ENCODE measurements at places on chromosomes 12 and 14.
A peak's percentile ranks its signal among the peaks of the same experiment; 100 is the strongest.

- no peak for DNase-seq
Observed at GRCh38 chr14:53285821-53286220, 132.7 kb upstream of the DDHD1 start.

DNA sequence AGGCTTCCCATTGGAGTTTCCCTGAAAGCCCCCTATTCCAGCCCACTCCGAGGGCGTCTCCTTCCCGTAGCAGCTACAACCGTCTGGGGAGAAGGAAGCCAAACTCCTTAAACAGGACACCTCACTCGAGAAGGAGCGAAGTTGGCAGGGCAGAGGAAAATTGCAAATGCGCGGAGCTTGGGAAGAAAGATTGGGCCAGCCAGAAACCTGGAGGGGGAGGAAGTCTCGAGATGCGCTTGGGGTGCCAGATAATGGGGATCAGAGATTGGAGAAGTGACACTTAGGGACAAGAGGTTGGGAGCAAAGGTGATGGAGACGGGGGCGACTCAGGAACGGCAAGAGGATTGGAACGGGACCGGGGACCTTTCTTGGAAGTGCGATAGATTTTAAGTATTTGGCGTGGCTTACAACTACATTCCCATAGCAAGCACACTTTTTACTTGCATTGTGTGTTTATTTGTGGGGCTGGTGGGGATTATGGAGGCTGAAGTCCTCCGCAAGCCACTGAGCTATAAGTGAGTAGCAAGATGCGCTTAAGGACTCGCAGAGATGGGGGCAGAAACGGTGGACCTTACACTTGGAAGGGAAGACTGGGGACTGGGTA lies 926 bp downstream of the HRK start:
- DNase-seq: no peak

GRCh38 chr12:50620109-50620977 lies 115.6 kb downstream of the DIP2B start:
- DNase-seq: no peak

DNA sequence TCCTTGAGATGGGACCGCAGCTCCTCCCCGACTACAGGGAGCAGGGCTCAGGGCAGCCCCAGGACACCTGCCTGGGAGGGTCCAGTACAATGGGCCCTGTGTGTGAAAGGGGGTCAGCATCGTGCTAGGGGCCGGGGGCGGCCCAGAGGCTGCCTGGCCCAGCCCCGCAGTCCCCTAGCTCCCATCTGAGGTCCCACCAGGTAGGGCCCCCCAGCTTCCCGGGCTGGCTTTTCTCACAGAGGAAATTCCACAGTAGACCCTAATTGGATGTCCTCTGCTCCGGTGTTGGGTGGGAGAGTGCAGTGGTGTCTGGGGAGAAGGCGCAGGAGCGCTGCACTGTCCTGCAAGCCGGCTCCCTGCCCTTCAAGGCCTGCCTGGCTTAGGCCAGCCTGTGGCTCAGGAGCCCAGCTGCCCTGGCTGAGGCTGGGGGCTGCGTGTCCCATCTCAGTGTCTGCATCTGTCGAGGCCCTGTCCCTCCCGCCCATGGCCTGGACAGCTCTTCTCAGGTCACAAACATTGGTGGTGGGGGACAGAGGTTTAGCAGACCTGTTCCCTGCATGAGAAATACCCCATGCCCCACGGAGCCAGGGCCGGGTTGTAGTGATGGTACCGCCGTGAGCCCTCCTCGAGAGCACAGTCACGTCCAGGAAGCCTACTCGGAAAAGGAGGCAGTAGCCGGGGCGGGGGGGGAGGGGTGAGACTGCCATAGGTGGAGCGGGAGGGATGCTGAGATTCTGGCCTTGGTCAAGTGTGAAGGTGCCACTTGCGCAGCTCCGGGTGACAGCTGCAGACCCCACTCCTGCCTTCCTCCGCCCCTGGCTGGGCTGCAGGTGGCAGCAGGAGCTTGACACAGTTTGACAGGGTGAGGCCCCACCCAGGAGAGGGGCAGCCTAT lies 11.6 kb downstream of the HIP1R start:
- DNase-seq: no peak

- DNase-seq: no peak
Observed at GRCh38 chr12:27176765-27177164, 67.3 kb upstream of the STK38L start.

DNA sequence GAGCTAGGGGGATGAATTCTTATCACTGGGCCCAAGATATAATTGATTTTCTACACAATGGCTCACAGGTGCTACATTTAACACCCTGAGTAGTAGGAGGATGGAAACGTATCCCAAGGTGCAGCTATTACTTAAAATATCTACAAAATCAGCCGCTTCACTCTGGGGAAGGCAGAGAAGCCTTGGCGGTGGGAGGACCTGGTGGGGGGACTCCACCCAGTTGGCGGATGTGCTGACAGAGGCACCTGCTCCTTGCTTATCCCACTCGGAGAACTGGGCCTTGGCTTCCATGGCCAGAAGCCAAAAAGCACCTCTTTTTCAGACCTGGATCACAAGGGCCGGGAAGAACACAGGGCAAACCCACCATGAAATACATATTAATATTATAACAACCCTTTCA lies 106.3 kb downstream of the OTX2 start:
- no peak for DNase-seq

- no peak for DNase-seq
Observed at GRCh38 chr14:90087433-90087832, 25.6 kb downstream of the KCNK13 start.

DNA sequence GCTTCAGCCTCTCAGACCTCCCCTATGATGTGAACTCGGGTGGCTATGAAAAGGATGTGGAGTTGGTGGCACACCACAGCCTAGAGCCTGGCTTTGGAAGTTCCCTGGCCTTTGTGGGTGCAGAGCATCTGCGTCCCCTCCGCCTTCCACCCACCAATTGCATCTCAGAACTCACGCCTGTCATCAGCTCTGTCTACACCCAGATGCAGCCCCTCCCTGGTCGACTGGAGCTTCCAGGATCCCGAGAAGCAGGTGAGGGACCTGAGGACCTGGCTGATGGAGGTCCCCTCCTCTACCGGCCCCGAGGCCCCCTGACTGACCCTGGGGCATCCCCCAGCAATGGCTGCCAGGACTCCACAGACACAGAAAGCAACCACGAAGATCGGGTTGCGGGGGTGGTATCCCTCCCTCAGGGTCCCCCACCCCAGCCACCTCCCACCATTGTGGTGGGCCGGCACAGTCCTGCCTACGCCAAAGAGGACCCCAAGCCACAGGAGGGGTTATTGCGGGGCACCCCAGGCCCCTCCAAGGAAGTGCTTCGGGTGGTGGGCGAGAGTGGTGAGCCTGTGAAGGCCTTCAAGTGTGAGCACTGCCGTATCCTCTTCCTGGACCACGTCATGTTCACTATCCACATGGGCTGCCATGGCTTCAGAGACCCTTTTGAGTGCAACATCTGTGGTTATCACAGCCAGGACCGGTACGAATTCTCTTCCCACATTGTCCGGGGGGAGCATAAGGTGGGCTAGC lies 7.0 kb upstream of the RPS26 start:
- no peak for DNase-seq

- no peak for DNase-seq
Observed at GRCh38 chr12:77120156-77121085, 55.1 kb upstream of the E2F7 start.

- no peak for DNase-seq
Observed at GRCh38 chr14:102392506-102392905, 29.8 kb downstream of the TECPR2 start.

GRCh38 chr14:87268997-87269396 lies 724.0 kb downstream of the GALC start:
- no peak for DNase-seq

DNA sequence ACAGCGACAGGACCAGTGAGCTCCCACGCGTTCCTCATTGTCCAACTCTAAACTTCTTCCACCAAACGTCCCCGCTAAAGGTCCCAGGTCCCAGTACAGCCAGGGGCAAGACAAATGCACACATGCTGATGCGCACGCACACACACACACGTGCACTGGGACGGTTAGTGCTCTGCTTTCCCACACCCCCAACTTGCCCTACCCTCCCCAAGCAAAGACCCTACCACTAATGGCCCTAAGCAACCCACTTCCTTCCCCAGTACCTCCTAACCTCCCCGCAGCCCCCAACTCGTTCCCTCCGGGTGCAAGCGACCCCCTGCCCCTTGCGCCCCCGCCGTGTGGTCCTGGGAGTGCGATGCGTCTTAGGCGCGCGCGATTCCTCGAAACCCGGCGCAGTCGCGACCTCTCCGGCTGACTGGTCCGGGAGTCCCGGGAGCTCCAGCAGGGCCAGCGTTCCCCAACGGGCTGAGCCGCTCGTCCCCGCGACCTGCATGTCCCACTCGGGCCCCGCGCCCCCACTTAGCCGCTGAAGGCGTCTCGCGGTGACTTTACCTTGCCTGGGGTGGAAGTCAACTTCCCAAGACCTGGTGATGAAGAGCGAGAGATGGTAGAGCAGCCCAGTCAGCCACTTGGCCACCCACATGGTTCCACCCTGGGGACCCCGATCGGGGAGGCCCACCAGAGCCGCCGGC lies 578 bp downstream of the ADAMTS20 start:
- DNase-seq: no peak

DNA sequence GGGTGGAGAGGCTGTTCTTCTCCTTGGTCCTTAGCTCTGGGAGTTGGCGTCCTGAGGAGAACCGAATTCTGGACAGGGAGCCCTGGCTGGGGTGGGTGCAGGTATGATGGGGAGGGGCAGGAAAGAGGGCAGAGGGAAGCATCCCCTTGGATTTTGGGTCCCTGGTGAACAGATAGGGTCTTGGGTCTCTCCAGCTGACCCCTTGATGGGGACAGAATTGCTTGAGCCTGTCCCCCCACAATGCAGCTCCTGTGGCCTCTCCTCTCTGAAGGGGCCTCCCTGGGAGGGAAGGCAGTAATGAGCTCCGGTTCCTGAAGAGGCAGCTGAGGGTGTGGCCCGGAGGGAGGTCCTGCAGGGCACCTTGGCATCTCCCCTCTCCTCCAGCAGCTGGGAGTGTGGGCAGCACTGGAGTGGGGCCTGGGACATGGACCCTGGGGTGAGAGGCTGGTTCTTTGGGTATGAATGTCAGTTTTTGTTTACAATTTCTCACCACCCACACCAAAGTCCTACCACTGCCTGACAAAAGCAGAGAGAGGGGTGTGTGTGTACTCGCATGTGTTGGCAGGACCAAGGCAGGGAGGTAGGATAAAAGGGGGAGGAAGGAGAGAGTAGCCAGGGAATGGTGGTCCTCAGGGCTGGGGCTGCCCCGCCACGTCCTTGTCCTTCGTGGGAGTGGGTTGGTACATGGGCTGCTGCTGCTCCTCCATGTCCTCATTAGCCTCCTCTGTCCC lies 7.7 kb upstream of the CEBPE start:
- no peak for DNase-seq

GRCh38 chr12:47139000-47139681 lies 59.4 kb upstream of the AMIGO2 start:
- peak; percentile 30 for DNase-seq

DNA sequence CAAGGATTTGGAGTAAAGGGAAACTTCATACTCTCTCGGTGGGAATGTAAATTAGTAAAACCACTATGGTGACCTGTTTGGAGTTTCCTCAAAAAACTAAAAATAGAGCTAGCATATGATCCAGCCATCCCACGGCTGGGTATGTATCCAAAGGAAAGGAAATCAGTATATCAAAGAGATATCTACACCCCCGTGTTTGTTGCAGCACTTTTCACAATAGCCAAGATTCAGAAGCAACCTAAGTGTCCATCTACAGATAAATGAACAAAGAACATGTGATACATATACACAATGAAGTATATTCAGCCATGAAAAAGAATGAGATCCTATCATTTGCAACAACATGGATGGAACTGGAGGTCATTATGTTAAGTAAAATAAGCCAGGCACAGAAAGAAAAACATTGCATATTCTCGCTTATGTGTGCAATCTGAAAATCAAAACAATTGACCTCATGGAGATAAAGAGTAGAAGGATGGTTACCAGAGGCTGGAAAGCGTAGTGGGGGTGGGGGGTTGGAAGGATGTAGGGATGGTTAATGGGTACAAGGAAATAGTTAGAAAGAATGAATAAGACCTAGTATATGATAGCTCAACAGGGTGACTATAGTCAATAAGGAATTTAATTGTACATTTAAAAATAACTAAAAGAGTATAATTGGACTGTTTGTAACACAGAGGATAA lies 468.0 kb downstream of the BCAT1 start:
- no peak for DNase-seq

GRCh38 chr12:20196767-20197166 lies 171.6 kb upstream of the PDE3A start:
- DNase-seq: no peak

- DNase-seq: no peak
Observed at GRCh38 chr12:1842905-1843640, 22.7 kb downstream of the LRTM2 start.

- DNase-seq: peak; percentile 61
Observed at GRCh38 chr14:105944632-105945610, 418.5 kb downstream of the TMEM121 start.

GRCh38 chr12:93419388-93420034 lies 22.2 kb downstream of the UBE2N start:
- DNase-seq: no peak

DNA sequence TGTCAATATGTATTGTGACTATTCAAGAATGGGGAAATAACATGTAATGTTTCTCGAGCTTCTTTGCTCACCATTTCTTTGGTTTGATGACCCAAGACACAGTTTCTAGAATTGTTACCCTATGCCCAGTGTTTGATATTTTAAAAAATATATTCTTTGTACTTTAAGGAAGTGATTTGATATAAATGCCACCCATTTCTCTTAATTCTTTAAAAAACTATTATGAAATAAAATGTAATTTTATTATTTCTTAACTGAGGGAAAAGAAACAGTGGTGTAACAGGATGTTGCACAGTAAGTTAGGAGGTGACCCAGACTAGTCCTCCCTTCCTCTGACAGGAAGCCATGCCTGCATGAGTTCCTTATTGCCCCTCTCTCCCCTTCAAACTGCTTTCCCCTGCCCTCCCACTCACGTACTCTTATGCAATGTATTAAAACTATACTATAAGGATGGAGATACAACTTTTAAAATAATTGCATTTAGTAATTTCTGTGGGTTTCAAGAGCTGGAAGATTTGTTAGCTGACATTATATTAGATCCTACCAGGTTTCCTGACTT lies 279.4 kb downstream of the TMTC2 start:
- peak; percentile 6 for DNase-seq

GRCh38 chr14:47353186-47353585 lies 322.2 kb downstream of the MDGA2 start:
- no peak for DNase-seq

- DNase-seq: no peak
Observed at GRCh38 chr12:68835333-68835908, 27.4 kb downstream of the MDM2 start.
